EL (cell line): ENCODE measurements at places on chromosomes 16 and 17.

GRCh38 chr16:89581045-89581695 is 5.6 kb downstream of the CPNE7 start:
- peak; percentile 100 for DNase-seq

DNA sequence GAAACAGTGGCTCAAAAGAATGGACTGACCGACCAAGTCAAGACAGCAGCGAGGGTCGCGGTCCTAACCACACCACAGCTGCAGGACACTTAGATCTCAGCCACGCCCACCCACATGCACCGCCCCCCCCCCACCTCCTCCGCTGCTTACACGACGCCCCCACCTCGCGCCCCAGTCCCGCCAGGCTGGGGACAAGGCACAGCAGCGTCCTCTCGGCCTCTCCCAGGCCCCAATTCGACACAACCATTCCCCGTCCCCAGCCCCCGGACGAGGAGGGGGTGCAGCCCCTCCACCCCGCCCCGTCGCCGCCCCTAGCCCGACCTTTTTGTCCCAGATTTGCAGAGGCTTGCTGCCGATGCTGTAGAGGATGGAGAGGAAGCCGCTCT is 477 bp downstream of the CFAP20 start:
- DNase-seq, result no peak

DNA sequence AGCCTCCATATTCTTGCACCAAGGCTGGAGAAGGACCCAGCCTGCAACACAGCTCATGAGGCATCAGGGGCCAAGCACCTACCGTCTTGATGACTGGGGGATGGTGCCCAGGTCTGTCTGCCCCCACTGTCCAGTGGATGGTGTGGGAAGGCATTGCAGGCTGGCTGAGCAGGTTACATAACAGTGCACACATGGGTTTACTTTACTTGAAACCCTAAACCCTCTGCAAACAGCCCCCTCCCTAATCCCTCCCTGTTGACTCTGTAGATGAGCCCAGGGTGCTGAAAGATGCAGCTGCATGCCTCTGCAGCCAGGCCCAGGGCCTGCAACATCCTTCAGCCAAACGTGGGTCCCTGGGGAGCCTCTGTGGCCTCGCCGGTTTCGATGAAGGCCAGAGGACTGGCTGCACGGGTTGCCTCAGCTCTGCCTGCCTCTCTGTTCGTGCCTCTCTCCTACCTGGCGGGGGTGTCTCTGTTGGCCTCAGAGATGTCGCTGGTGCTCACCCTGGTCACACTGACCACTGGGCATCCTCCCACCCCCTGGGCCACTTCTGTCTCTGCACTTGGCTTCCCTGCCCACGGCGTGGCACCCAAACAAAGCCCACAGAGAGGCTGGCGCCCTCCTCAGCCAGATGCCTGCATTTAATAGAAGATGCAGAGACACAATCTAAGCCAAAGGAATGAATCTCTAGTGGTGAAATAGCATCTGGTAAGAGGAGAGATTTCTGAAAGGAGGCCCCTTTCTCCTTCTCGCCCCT is 95.1 kb downstream of the METRNL start:
- DNase-seq, result no peak

DNA sequence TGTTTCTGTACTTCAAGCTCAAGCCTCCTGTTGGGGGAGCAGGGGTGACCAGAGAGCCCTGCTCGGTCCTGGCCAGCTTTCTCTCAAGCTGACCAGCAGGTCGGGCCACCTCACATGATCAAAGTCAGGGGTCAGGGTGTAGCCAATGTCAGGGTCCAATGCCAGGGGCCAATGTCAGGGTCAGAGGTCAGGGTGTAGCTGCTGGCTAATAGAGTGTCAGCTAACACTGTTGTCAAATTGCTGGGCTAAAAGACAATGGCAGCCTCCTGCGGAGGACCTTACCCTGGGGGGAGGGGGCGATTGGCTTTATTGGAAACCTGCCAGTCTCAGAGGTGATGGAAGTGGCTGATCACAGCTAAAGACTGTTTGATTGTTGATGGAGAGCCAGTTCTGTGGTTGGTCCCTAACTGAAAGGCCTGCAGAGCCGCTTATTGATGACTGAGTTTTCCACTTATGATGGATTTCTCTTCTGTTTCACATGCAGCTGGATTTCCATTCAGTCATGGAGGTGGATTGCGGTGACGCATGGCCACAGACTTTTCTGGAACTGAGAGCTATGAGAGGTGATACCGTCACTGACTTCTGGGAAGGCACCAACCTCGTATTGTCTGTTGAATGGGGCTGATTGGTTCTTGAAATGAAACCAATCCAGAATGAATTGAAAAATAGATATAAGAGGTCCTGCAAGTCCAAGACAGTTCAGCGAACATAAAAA is 97.4 kb upstream of the ZFHX3 start:
- no peak for DNase-seq

DNA sequence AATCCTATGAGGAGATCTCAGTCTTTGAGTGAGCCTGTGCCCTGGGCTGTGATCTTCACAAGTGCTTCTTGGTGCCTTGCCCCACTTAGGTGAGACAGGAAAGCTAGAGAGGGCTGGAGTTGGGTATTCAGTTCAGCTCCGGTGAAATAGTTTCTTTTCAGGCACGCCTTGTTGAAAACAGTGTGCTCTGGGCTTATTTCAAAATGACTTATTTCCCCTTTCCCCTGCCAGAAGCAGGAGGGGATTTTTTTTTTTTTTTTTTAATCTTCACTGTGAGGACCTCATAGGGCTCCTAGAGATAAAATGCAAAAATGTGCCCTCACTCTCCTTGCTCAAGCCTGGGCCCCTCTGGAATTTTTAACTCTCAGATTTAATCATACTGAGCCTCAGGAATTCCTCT is 27.2 kb downstream of the MOSMO start:
- no peak for DNase-seq
